Kidney epithelial cell (primary cell): ENCODE measurements at places on chromosomes 4 and X. TPM values are rescaled to one million over a fixed set of nuclear protein-coding genes. Genes with fewer than 3 reads are reported as not detected.

- DNase-seq, result no peak
Measured at GRCh38 chrX:65712005-65712806, 44.8 kb downstream of the MSN start.

DNA sequence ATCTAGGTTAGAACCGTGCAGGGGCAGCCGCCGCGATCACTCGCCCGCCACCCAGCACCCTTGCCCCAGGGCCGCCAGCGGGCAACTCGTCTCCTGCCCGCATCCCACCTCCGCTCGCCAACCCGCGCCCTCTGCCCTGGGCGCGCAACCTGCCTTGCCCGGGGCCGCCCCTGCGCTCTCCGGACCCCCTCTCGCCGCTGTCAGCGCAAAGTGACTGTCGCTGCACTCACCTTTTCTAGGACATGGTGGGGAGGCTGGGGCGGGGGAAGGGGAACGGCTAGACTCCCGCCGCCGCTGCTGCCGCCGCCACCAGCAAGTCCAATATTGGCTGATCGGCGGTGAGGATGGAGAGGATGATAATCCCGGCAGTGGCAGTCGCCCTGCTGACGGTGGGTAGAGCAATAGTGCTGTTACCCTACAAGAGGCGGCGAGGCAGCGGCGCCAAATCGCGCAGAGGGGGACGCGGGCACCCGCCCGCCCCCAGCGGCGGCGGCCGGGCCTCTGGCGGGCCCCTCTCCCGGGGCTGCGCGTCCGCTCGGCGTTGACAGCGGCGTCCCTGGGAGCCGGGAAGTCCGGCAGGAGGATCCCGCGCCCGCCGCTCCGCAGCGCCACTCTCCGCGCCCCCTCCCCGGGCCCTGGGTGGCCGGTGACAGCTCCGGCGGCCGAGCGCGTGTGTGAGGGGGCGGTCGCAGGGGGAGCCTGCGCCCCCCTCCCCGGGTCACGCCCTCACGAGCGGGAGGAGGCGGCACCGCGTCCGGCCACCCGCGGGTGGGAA is 2.3 kb upstream of the NR3C2 start:
- no peak for DNase-seq

DNA sequence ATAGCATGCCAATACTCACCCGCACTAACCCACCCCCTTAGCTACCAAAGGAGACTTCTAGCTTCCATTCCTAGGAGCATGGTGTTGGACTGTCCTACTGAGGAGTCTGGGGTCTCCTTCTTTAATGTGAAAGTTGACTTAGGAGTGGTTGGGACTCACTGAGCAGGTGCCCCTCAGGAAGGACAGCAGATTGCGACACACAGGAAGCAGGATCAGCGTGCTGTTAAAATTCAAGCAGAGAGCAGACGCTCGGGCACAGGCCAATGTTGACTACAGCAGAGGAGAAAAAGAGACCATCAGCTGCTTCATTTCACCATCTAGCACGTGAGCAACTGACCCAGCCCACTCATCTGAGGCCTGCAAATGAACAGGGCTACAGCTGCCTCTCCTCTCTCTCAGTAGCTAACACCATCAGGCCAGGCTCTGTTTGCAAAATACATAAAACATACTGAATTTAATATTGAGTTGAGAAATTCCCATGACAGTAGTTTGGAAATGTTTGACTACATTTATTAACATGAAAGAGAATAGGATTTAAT is 10.8 kb downstream of the NOX1 start:
- no peak for DNase-seq

GRCh38 chr4:139921429-139922184 is 232.4 kb downstream of the MAML3 start:
- no peak for DNase-seq

DNA sequence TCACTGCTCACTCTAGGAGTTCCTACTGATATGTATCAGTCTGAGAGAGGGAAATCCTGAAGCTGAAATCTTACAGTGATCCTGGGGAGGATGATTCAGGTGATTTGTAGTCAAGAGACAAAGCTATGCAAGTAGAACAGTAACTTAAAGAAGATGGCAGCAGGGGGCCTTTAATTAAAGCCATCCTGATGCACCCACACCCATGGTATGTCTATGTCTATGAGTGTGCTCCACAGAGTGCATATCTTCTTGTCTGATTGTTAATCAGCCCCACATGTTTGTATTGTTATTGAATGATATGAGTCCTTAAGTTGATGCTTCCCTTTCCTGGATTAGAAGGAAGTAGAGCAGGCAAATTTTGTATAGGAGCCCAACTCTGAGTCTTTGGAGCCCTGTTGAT is 78.8 kb downstream of the NHS start:
- no peak for DNase-seq

- no peak for DNase-seq
Measured at GRCh38 chr4:42167709-42168108, 15.3 kb upstream of the BEND4 start.

Gene LPAR4
- 0.21 TPM in 1 of 2 replicates, not detected in the other for total RNA-seq

Gene AFM
- total RNA-seq, result not detected in 2 replicates

DNA sequence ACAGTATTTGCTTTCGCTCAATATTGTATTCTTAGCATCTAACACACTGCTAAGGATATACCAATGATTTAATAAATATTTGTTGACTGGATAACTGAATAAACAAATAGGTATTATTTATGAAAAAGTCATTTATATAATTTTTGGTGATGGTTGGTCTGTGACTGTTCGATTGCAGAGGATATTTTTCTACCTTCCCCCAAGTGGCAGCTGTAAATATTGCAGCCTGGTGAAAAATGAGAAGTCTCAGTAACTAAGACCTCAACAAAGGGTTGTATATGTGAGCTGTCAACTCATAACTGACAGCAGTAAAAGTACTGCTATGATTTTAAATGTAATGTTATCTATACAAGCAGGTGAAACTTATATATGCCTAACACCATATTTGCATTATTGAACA is 36.0 kb downstream of the HTR2C start:
- DNase-seq, result no peak

GRCh38 chr4:176671532-176671931 is 121.2 kb downstream of the VEGFC start:
- DNase-seq, result no peak

DNA sequence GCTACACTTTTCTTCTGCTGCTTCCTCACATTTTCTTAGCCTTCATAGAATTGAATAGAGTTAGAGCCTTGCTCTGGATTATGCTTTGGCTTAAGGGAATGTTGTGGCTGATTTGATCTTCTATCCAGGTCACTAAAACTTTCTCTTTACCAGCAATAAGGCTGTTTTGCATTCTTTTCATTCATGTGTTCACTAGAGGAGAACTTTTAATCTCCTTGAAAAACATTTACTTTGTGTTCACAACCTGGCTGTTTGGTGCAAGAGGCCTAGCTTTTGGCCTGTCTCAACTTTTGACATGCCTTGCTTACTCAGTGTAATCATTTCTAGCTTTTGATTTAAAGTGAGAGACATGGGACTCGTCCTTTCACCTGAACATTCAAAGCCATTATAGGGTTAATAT is 87.7 kb upstream of the RAB40AL start:
- no peak for DNase-seq

DNA sequence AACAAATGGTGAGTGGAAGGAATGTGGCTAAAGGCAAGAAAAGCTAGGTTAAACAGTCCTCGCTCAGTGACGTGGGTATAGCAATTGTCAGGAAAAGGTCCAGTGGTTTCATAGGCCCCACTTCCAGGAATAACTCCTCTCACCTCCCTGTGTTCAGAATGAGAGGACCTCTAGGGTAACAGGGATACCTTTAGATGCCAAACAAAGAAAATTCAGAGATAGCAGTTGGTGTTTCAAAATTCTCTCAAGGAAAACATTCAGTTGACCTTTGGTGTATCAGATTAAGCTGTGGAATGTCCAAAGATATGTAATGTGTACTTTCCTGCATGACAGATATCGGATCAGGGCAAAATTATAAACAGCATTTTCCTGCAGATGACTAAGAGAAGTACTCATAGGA is 155.9 kb downstream of the ARHGAP6 start:
- DNase-seq, result no peak

DNA sequence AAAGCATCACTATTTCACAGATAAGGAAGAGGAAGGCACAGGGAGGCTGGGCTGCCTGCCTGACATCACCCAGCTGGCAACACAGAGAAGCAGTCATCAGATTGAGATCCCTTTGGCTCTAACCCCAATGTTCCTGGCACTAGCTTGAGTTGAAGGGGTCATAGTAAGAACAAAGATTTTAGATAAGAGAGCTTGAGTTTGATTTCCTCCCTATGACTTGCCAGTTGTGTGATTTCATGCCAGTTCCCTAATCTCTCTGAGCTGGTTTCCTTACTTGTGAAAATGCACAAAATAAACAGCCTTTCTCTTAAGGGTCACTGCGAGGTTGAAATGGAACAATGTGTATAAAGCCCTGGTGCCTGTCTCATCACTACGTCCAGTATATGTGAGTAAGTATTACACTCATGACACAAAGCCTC is 475.4 kb upstream of the HS3ST1 start:
- no peak for DNase-seq

GRCh38 chr4:44210750-44211149 is 237.9 kb downstream of the KCTD8 start:
- no peak for DNase-seq

Gene GYPB
- total RNA-seq, result not detected in 2 replicates

Gene MAGEB10
- total RNA-seq, result not detected in 2 replicates

Gene BEX2
- total RNA-seq, result 74.2 and 81.3 TPM in 2 replicates

DNA sequence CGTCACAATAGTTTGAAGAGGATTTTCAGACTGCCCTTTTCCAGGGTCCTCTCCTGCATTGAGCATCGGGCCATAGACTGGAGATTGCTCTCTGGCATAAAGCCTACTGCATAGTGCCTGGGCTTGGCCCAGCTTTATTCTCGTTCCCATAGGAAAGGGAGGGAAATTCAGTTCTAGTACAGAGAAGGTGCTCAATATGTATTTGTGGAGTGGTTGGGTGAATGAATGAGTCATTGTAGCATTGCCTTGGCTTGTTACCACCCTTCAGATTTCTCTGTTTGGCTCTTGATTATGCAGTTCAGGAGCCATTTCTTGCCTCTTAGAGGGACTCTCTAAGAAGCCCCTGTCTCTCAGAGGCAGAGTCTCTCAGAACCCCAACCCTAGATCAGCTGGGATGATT is 2.6 kb downstream of the TMEM35A start:
- no peak for DNase-seq

DNA sequence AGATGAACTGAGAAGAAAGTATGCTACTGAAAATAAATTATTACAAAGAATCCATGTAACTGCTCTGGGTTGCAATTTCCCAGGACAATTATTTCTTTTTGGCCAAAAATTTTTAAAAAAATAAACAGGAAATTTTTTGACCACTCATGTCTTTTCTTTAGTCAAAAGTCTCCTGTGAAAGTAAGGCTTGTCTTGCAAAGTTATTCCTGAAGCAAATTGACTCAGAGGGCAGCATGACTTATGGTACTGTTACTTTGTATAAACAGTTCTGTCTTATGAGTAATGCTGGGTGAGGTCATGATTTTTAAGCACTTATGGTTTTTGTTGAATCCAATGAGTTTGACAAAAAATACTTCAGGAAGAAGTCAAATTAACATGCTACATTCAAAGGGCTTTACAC is 292.8 kb upstream of the ARSJ start:
- DNase-seq, result peak; percentile 97

DNA sequence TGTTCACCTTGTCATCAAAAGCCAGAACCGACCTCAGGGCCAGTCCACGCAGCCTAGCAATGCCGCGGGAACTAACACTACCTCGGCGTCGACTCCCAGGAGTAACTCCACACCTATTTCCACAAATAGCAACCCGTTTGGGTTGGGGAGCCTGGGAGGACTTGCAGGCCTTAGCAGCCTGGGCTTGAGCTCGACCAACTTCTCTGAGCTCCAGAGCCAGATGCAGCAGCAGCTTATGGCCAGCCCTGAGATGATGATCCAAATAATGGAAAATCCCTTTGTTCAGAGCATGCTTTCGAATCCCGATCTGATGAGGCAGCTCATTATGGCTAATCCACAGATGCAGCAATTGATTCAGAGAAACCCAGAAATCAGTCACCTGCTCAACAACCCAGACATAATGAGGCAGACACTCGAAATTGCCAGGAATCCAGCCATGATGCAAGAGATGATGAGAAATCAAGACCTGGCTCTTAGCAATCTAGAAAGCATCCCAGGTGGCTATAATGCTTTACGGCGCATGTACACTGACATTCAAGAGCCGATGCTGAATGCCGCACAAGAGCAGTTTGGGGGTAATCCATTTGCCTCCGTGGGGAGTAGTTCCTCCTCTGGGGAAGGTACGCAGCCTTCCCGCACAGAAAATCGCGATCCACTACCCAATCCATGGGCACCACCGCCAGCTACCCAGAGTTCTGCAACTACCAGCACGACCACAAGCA is 898 bp downstream of the UBQLN2 start:
- DNase-seq, result peak; percentile 31

Gene TRAM1L1
- 3.1 and 4.1 TPM in 2 replicates for total RNA-seq

- DNase-seq, result peak; percentile 79
Measured at GRCh38 chr4:151540728-151541388, 131.9 kb downstream of the FHIP1A start.

Gene CYP2U1
- total RNA-seq, result 11.8 and 12.3 TPM in 2 replicates

DNA sequence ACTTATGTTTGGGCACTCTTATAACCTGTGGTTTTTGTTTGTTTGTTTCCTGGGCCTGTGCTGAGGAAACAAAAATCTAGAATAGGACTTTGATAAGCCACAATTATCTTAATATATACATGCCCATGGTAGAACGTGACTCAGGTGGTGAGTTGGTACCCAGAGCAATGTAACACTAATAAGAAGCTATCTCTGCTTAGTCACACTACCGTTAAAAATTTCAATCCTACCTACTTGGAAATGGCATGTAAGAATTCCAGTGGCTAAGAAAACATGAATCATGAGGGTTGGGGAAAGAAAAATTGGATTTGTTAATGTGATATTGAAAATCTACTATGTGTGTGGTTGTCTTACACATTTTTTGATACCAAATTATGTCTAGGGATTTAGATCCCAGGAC is 30.5 kb upstream of the ADGRG2 start:
- DNase-seq, result no peak

Gene RRH
- not detected in 2 replicates for total RNA-seq

Gene AVPR2
- 0.08 and 0.21 TPM in 2 replicates for total RNA-seq

GRCh38 chr4:142698552-142698951 is 147.5 kb downstream of the INPP4B start:
- no peak for DNase-seq

Gene KCND1
- total RNA-seq, result 0.67 and 1.6 TPM in 2 replicates

Gene CCSER1
- total RNA-seq, result 1.2 and 1.4 TPM in 2 replicates

- no peak for DNase-seq
Measured at GRCh38 chrX:71067712-71068043, 456 bp downstream of the SNX12 start.

Gene SPATA18
- total RNA-seq, result 10.5 and 11.0 TPM in 2 replicates

- DNase-seq, result no peak
Measured at GRCh38 chr4:152940461-152940860, 4.3 kb downstream of the FHDC1 start.

DNA sequence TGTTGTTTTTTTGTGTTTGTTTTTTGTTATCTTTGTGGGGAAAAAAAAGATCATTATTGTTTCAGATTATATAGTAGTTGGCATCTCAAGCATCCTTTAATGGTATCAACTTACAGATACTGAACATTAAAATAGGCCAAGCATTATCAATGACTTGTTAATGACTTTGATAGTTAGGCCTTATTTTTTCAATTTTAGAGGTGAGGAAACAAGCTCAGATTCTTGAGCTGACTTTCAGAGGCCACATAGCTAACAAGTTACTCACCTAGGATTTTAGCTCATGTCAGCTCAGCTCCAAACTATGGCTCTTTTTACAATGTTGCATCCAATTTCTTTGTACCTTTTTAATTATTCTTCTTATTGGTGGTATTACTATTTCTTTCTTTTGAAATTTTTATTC is 471 bp upstream of the PLAC8 start:
- no peak for DNase-seq

- DNase-seq, result peak; percentile 5
Measured at GRCh38 chrX:49291615-49292337, 11.7 kb upstream of the GAGE10 start.
